ENCODE measurements at places on chromosomes 5 and 9.

- peak; percentile 85 for DNase-seq
These were observed 2.5 kb upstream of the SEC16A start for GRCh38 chr9:136485049-136486045.

DNA sequence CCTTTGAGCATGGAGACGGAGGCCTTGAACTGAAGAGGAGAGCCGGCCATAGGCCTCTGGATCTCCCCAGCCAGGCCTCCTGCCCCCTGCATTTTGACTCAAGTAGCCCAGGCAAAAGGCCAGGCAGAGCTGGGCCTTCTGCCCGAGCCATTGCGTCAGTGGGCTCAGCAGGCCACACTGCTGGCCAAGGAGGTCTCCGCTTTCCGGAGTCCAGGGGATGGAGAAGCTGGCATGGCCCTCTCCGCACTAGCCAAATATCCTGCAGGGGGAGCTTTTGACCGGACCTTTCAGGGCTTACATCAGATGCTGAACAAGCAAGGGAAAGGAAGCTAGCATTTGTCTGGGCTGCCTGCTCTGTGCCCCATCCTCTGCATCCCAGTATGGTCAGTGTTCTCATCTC, 386.8 kb downstream of the TRIM36 start:
- DNase-seq, result no peak

GRCh38 chr9:134163371-134164196, 780 bp downstream of the RNU6ATAC start:
- no peak for DNase-seq

DNA sequence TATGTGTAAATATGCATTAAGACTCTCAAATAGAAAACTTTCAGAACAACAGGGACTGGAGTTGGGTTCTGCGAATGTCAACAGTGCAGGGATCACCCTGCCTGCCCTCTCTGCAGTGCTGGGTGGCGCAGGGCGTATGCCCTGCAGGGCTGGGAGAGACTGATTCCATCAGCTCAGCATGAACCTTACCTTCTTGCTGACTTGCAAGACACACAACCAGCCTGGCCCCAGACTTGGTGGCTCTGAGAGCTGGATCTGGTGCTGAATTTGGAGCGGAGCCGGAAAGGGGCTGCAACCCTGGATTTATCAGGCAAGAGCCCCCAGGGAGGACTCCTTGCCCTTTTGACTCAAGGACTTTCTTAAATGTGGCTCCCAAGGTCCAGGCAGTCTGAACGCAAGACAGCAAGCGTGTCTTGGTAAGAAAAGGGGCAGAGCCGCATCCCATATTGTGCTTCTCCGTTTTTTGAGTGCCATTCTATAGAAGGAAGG, 376.0 kb upstream of the IRX2 start:
- DNase-seq, result no peak

DNA sequence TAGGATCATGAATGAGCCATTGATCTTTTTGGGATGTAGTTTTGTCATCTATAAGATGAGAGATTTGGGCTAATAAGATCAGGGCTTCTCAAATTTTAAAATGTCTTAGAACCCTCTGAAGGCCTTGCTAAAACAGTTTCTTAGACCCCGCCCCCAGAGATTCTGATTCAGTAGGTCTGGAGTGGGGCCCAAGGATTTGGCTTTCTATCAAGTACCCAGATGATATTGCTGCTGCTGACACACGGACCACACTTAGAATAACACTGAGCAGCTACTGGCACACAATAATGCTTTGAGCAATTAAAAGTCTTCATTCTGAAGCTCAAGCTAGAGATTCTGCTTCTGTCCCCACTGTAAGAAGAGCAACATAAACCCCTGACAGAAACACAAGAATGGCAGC, 216.7 kb downstream of the SMARCA2 start:
- DNase-seq, result no peak

DNA sequence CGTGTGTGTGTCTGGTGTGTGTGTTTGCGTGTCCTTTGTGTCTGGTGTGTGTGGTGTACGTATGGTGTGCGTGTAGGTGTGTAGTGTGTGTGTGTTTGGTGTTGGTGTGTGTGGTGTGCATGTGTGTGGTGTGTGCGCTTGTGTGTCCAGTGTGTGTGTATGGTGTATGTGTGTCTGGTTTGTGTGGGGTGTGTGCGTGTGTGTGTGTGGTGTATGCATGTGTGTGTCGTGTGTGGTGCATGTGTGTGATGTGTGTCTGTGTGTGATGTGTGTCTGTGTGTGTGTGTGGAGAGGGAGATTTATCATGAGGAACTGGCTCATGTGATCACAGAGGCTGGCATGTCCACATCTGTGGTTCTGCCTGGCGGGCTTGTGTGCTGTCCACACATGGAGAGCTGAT, 71.7 kb downstream of the CACNA1B start:
- DNase-seq, result no peak

DNA sequence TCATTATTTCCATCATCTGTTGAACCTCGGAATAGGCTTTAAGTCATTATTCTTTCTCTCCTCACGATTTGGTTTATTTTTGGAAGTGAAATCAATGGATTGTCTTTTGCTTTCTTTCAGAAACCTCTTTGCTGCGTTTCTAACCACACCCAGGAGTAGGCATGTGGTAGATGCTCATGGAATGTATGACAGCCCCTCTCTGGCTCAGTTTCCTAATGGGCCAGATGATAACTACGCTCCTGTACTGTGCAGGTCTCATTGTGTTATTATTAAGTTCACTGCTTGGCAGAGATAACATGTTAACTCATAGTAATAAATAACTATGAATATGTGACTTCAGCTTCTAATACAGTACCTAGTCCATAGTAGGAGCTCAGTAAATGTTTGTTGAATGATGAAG, 175.5 kb upstream of the KLF4 start:
- no peak for DNase-seq

DNA sequence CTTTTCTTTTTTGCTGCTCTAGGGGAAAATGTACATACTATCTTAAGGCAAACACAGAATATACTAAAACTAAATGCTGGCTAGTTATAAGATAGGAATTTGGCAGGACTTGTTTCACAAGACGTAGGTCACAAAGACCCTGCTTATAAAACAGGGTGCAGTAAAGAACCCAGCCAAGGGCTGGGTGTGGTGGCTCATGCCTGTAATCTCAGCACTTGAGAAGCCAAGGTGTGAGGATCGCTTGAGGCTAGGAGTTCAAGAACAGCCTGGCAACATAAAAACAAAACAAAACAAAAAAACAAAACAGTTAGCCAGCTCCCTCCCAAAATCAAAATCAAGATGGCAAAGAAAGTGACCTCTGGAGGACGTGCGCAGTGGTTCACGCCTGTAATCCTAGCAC, 49.5 kb upstream of the DENND4C start:
- no peak for DNase-seq

DNA sequence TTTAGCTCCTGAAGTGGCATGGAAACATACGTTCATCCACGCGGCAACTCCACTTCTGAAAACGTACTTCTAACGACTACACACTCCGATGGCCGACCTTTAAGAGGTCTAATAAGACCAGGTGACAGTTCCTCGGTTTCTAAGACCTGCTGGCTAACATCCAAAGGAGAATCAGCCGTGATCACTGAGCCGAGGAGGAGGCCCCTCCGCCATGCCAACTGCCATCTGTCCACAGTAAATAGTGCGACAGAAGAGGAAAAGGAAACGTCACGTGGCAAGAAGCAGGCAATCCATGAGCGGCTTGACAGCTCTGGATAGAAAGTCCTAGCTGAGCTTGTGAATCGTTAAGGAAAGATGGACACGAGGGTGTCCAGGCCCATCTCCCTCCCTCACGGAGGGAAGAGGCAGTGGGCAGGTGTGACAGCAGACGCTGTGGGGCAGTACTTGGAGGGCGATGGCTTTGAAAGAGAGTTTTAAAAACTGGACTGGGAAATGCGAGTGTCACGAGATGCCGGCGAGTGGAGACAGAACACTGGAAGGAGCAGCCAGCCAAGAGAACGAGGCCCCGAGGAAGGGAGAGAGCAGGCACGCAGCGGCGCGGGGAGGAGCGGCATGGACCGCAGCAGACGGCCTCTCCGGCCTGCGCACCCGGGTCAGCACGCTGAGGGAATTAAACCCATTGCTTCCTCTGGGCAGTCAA, 66.7 kb upstream of the TBC1D9B start:
- peak; percentile 75 for DNase-seq

DNA sequence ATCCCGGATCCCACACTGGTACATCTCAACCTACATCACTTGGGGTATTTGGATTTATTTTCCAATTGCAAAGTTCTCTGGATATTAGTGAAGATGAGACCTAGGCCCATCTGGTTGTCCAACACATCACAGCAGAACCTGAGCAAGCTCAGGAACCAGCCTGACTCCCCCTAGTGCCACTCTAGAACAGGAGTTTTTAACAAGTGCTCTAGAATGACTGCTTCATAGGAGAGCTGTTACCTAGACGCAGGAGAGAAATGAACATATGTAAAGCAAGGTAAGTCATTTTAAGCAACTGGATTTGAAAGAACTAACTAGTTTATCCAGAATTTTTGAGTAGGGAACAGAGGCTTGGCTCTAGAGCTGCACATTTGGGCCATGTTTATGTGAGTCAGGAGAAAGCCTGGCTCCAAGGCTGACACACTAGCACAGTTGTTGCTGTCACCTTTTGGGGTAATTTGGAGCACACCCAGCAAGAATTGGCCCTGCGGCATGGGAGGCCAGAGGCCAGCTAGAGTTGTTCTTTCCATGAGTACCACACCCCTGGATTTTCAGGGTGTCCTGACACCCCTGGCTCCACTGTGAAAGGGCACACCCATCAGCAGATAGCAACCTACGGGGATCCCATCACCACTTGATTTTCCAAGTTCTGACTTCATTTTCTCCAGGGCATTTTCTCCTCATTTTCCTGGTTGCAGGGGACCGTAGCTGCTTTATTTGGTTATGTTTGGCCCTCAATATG, 110.9 kb upstream of the LPAR1 start:
- DNase-seq, result no peak

GRCh38 chr9:126819482-126819881, 14.6 kb downstream of the ZBTB43 start:
- DNase-seq, result no peak

DNA sequence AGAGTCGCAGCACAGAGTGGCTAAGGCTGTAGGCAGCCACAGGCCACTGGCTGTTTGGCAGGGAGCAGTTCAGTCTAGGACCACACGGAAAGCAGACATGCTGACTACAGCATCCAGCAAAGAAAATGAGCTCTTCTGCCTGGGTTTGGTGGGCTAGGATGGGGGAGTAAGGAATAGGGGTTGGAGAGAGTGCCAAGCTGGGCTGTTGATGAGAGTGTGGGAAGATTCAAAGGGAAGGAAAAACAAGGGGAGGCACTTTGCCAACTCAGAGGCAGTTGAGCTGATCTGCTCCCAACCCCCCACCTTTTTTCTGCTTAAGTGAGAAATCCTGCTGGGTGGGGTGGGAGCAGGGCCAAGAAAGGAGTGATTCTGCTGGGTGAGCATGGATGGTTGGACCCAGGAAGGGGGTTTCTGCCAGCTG, 35.9 kb downstream of the SVEP1 start:
- DNase-seq, result no peak

- no peak for DNase-seq
These were observed 36.8 kb upstream of the STARD4 start for GRCh38 chr5:111548992-111549649.

- DNase-seq, result no peak
These were observed 25.4 kb downstream of the ZNF300 start for GRCh38 chr5:150879358-150879757.

GRCh38 chr9:69428017-69428785, 103.2 kb downstream of the ENTREP1 start:
- DNase-seq, result no peak

GRCh38 chr9:4828761-4829160, 36.0 kb downstream of the RCL1 start:
- no peak for DNase-seq

GRCh38 chr5:55568654-55569512, 34.1 kb upstream of the PLPP1 start:
- no peak for DNase-seq

DNA sequence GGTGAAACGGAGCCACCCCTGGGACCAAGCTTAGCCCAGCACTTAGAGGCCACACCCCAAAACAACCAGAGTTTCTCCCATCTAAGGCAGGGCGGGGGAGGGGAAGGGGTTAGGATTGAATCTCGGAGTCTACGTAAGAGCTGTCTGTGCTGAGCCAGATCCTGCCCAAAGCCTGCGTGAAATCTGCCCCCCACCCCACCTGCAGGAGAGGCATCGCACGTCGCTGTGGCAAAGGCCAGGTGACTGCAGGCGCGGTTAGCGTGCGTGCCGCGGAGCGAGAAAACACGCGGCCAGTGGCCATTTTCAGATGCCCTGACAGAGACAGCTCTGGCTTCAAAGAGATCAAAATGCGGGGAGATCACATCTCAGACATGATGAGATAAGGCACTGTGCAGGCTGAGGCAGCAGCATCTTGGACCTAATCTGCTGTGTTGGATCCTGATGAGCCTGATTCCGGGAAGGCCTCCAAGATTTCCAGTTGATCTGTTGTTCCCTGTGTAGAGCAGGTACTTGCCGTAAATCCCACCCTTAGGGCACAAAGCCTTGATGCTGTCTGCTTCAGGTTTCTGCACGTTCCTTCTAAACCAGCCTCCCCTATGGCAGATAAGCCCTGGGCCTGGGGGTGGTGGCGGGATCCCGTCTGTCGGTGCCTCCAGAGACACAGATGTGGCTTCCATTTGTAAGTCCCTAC, 2.5 kb upstream of the QSOX2 start:
- DNase-seq, result no peak

- DNase-seq, result no peak
These were observed 62.6 kb downstream of the NUP214 start for GRCh38 chr9:131187957-131188356.

- no peak for DNase-seq
These were observed 29.2 kb downstream of the NSUN2 start for GRCh38 chr5:6603643-6604042.

DNA sequence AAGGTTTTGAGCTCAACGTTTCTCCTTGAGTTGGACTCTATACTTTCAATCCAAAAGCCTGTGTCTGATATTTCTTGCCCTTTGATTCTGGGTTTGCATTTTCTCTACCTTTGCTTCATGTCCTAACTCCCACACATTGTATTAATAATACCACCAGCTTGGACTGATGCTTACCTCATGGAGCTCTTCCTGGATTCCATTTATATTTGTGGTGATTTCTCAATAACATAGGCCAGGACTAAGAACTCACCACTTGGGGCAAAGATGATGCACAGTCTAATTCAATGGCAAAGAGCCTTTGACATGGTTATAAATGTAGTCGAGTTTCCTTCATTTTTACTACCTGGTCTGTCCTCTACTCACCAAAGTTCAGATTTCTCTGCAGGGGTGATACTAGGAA, 27.5 kb upstream of the EFNA5 start:
- DNase-seq, result no peak

Data from NCI-H1694 (cell line).